ENCODE measurements at places on chromosomes 4 and X.

DNA sequence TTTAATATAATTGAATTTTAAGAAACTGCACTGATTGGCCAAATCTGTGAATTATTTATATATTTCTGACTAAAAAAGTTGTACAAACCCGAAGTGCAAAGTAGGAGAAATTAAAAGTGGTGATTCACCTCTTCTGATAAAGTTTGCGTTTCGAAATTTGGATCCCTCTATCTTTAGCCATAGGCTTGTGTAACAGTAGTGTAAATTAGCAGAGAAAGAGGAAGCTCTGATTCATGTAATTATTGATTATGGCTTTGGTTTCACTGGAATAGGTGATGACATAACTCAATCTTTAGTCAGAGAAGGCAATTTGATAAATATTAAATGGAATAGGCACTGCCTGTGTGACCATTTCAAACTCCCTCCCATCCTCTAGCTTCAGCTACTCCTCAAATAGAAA lies 717.8 kb upstream of the PCDH7 start:
- DNase-seq = no peak

DNA sequence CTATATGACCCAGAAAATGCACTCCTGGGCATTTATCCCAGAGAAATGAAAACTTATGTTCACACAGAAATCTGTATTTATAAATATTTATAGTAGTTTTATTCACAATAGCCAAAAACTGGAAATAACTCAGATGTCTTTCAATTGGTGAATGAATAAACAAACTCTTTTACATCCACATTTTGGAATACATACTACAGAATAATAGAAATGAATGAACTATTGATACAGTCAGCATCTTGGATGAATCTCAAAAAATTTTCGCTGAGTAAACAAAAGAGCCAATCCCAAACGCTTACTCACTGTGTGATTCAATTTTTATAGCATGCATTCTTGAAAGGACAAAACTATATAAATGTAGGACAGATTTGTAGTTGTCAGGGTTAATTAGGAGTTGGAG lies 75.1 kb upstream of the HTR2C start:
- no peak for DNase-seq

DNA sequence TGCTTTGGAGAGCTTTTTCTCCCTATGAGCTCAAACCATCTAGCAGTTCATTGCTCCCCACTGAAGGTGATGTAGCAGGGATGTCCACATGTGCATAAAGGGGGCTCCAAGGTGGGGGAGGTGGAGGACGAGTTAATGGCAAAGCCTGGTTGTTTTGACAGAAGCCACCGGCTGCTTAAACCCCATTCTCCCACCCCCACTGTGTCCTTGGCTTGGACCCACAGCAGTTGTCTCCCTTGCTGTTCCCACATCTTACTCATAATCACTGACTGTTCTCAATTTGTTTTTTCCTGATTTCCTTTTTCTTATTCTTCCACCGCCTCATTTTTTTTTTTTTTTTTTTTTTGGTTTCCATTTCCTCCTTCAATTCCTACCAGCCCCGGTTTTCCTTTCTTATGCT lies 72.7 kb downstream of the GEMIN8 start:
- no peak for DNase-seq

DNA sequence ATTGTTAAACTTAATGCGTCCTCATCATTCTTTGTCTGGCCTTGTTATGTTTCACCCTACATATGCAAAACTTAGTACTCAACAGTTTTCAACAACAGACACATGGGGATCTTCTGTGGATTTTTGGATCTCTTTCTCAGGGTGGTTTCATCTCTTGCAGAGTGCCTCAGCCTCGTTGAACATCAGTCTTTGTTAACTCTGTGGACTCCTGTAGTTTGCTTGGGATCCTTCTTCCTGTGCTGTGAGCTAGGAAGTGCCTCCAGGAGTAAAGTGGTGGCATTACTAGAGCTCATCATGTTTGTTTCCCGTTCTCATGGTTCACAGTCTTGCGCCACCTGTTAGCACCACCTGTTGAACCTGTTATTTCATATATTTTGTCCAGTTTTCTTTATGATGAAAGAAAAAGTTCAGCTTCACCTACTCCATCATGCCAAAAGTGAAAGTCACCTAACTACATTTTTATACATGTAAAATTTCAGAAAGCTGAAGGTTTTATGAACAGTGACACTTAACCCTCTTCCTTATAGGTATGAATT lies 27.5 kb upstream of the NDUFC1 start:
- no peak for DNase-seq

DNA sequence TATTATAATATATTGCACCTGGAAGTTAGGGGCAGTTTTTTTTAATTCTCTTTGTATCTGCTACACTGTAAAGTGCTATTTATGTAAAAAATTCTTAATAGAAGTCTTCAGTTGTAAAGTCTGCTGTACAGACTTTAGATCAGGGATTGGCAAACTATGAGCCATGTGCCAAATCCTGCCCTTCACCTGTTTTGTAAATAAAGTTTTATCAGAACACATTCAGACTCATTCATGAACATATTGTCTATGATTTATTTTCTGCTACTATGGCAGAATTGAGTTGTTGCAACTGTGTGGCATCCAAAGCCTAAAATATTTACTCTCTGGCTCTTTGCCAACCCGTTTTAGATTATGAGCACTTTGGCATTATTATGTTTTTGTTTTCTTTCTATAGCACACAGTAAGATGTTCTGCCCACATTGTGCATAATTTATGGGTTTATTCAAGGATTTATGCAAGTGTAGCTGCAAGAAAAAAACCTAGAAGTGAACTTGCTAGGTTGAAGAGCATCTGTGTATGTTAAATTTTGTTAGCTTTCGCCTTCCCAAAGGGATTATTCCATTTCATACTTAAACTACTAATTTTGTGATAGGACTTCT lies 56.9 kb downstream of the CLCN3 start:
- no peak for DNase-seq
